ENCODE measurements at places on chromosomes 4 and X.

- no peak for DNase-seq
Observed at GRCh38 chr4:71026086-71026485, 32.6 kb downstream of the DCK start.

DNA sequence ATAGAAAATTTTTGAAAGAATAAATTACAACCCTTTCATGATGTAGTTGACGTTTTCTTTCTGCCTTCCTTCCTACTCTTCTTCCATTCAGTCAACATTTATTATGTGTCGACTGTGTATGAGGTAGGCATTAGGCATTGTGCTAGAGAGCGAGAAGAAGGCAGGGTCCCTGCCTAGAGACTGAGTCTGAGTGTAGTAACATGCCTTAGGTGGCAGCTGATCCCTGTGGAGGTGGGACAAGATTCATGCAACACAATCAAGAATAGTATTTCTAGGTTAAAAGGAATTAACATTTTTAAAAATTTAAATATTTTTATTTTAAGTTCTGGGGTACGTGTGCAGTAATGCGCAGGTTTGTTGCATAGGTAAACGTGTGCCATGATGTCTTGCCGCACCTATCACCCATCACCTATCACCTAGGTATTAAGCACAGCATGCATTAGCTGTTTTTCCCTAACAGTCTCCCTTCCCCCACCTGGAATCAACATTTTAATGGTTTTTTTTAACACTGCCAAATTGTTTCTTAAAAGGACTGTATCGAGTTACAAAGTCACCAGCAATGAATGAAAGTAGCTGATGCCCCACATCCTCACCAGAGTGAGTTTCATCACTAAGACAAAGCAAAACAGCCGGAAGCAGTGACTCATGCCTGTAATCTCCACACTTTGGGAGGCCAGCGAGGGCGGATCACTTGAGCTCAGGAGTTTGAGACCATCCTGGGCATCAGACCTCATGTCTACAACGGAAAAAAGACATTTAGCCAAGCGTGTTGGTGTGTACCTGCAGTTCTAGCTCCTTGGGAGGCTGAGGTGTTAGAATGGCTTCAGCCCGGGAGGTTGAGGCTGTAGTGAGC lies 84.0 kb downstream of the WWC2 start:
- DNase-seq, result no peak

DNA sequence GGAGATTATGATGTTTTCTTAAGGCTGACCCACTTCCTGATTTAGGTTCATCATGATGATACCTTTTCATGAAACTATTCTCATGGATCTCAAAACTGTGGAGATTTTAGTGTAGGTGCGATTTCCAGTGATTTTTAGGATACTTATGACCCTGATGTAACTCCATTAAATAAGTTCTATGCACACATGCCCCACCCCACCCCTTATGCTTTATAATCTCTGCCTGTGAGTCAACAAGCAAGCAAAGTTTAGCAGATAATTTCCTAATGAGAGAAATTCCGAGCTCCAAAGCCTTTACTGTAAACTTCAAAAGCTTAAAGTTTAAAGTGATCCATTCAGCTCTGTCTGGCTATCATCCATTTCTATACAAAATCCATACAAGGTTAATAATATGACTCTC lies 56.4 kb downstream of the C4orf33 start:
- DNase-seq, result no peak

- no peak for DNase-seq
Observed at GRCh38 chr4:182893047-182893446, 24.1 kb downstream of the DCTD start.

- DNase-seq, result no peak
Observed at GRCh38 chr4:41963105-41963504, 18.5 kb upstream of the DCAF4L1 start.

GRCh38 chr4:151657896-151658295 lies 102.9 kb downstream of the GATB start:
- no peak for DNase-seq

DNA sequence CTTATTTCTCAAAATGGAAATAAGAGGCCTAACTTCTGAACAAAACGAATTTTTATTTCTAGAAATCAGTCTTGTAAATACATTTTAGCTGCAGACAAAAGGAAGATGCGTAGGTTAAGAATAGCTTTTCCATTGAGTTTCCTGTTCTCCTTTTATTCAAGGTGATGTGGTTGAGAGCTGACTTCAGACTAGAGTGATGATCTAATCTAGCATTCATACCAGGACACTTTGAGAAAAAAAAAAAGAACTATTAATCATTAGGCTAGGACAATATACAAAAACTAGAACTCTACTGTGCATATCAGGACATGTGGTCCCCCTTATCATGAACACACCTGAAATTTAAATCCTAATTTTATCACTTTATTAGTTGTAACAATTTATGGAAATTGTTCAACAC lies 884.5 kb upstream of the EPHA5 start:
- no peak for DNase-seq

- DNase-seq, result no peak
Observed at GRCh38 chrX:45137531-45137930, 63.1 kb downstream of the DIPK2B start.

GRCh38 chrX:30141966-30142365 lies 73.4 kb upstream of the MAGEB2 start:
- DNase-seq, result peak; percentile 41

DNA sequence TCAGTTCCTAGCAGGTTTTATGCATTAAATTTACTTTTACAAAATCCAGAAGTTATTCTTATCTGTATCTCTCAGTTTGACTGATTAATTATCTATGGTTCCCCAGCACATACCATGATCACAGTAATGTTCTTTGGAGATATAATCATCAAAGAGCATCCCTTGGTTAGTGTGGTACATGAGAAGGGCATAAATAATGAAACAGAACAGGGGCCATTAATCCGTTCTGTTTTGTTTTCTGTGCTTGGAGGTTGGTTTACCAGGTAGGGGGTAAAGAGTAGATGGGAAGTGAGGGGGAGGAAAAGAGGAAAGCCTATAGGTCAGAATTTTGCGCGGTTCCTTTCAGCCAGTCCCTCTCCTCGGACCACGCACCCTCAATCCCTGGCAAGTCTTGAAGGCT lies 718.7 kb upstream of the TENM3 start:
- DNase-seq, result no peak

GRCh38 chrX:67613366-67613765 lies 69.5 kb downstream of the AR start:
- DNase-seq, result no peak

- DNase-seq, result no peak
Observed at GRCh38 chr4:78602334-78602733, 50.8 kb downstream of the ANXA3 start.

DNA sequence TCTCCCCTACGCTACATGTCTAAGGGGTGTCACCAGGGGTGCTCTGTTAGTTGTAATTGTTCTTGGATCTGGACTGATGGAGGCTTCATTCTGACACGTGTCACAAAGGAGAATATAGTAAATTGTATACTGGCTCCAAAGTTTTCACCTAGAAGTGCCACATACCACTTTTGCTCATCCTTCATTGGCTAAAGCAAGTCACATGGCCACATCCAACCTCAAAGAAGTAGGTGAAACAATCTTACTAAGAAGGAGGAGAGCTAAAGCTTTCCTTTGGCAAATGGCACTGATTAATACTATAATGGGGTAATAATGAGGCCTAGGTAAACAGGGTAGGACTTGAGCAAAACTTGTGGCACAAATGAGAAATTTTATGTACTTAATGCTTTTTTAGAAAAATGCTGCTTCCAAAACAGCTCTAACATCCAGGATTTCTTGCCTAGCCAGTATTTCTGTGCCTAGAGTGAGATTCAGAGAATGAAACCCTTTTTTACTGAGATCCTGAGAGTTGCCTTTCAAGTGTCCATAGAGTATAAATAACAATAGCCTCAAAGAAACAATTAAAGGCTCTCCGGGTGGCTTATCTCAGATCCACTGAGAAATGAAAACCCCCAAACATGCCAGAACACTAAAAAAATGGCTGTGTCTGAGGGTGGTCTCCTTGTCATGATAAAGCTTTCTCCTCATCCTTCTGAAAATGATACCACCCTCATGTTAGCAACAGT lies 34.7 kb downstream of the NHS start:
- DNase-seq, result no peak

Data from HL-60 (cell line).